K562 (cell line): ENCODE measurements at places on chromosomes 1 and 21. TPM values are rescaled to one million over a fixed set of nuclear protein-coding genes. Genes with fewer than 3 reads are reported as not detected.

GRCh38 chr1:6481820-6482219 is 9.6 kb downstream of the PLEKHG5 start:
- DNase-seq, result no peak

GRCh38 chr1:64601207-64601606 is 131.3 kb downstream of the CACHD1 start:
- no peak for DNase-seq

DNA sequence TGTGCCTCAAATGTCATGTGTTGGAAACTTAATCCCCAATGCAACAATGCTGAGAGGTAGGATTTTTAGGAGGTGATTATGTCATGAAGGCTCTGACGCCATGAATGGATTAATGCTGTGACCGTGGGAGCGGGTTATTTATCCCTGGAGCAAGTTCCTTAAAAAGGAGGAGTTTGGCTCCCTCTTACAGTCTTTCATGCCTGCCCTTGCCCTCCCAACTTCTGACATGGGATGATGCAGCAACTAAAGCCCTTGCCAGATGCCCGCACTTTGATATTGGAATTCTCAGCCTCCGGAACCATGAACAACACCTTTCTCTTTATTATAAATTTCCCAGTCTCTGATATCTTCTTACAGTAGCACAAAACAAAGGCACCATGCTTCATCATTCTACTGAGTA is 685.3 kb upstream of the CHRM3 start:
- DNase-seq, result no peak

GRCh38 chr1:248007778-248008177 is 5.7 kb upstream of the OR2L5 start:
- DNase-seq, result no peak

- no peak for DNase-seq
These were observed 100.0 kb upstream of the CLDN14 start for GRCh38 chr21:36579898-36580297.

The CNIH3 gene
- 0.83 and 1.8 TPM in 2 replicates for total RNA-seq

The DENND2C gene
- 0.11 TPM in 2 replicates for total RNA-seq
